Hematopoietic multipotent progenitor cell treated with erythropoietin and hydrocortisone succinate and interleukin-3 and kit ligand, for 4 days (in vitro differentiated cells): ENCODE measurements at places on chromosomes 11 and 22.
A peak's percentile ranks its signal among the peaks of the same experiment; 100 is the strongest.

- no peak for DNase-seq
Observed at GRCh38 chr11:45802531-45803317, 2.2 kb upstream of the SLC35C1 start.

- peak; percentile 58 for DNase-seq
Observed at GRCh38 chr11:75773595-75774353, 5.2 kb downstream of the DGAT2 start.

- no peak for DNase-seq
Observed at GRCh38 chr11:120289426-120289825, 35.7 kb upstream of the TLCD5 start.

DNA sequence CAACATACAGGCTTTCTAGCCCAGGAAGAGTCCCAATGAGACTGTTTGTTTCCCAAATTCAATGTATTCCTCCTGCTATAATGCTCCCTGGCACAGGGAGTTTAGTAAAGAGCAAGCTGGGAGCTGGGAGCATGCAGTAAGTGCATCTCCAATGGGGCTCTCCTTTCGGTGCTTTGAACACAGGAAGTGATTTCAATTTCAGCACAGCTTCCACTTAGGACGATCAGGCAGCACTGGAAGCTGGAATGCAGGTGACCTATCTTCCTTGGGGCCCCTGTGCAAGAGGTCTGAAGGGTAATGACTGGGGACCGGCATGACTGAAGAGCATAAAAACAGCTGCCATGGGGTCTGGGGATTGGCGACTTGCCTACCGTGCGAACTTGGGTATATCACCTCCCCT, 76.0 kb downstream of the LARGE1 start:
- DNase-seq = no peak

DNA sequence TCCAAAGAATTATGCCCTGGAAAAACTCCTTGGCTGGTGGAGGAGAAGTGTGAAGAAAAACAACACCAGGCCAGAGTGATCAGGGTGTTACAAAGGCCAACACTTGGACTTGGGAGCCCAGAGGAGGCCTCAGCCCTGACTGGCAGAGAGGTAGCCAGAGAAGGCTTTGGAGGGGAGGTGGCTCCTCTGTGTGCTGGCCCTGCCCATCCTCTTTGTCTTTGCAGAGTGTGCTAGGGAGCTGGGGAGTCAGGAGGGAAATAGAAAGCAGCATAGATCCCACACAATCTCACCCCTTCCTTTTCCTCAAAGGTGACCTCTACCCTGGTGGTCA, 12.0 kb upstream of the P2RY6 start:
- no peak for DNase-seq

DNA sequence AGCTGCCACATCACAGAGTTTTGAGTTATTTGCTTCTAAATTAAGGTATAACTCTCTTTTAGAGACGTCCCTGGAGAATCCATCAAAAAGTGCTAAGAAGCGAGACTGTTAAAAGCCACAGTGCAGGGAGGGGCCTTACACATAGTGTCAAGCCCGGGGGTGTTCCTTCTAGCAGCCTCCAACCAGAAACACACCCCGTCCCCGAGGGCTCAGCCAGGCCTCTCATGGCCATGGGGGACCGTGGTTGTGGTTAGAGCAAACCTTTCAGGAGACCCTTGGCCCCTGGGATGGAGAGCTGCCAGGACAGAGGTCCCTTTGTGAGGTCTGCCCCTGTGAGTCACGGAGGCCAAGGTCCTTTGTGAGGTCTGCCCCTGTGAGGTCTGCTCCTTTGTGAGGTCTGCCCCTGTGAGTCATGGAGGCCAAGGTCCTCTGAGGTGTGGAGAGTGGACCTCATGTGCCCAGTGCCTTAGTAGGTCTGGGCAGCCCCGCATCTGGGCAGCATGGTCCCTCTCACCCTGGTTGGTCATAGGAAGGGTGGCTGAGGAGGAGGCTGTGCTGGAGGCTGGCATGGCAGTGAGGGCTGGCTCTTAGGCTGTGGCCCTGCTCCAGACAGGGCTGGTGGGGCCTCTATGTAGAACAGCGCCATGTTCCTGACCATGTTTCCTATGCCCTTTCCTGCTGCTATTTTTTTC, 5.4 kb downstream of the GNAZ start:
- no peak for DNase-seq

- no peak for DNase-seq
Observed at GRCh38 chr11:59765068-59765735, 10.0 kb downstream of the STX3 start.

DNA sequence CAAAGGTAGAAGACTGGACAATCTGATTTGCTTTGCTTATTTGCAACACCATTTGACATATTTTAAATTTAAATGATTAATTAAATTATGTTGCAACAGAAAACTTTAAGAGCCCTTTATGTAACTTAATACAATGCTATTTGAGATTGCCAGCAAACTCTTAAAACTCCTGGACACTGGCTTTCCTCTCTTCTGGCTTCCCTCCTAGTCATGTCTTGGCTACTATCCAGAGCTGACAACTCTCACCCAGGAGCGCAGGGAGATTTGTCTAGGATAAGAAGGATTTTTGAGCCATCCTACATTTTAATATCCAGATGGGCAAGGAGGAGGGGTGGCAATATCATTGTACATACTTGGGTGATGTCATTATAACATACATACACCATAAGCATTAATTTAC, 134.3 kb downstream of the ELP4 start:
- no peak for DNase-seq
